ENCODE measurements at places on chromosomes 3 and 15.

GRCh38 chr3:146739203-146739671, 134.1 kb upstream of the PLSCR5 start:
- DNase-seq, result no peak

- no peak for DNase-seq
Measured at GRCh38 chr15:79832367-79833120, 64.3 kb downstream of the MTHFS start.

DNA sequence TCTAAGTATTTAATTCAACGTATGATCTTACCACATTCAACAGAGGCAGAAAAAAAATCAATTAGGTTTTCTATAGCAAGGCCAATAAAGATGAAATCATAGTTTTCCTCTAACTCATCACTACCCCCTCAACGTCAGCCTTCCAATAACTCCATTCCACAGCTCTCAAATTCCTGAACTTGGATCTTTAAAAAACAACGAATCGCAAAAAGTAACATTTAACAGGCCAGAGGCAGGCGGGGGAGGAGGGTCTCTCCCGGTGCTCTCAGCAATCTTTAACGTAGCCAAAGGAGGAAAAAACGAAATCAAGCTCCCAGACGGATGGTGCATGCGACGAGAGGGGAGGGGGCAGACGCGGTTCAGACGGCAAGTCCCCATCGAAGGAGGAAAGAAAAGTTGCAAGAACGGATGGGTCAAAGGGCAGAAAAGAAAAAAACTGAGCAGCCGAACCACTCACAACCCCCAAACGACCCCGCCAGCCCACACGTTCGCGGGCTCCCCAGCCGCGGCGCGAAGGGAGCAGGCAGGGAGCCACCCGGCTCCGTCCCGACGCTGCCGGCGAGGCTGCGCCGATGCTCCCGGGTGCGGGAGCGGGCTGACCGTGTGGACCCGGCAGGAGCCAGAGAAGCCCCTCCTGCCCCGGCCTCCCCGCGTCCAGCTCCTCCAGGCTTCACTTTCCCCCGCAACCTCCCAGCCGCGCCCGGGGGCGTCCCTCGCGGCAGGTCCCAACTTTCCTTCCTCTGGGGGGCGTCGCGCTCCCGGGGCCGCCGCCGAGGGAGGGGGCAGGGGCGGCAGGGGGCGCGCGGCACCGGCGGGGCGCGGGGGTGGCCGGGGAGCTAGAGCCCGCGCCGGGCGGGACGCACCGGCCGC, 703 bp downstream of the PEAK1 start:
- DNase-seq, result peak; percentile 22

GRCh38 chr3:118863731-118864322, 170.8 kb downstream of the IGSF11 start:
- no peak for DNase-seq

DNA sequence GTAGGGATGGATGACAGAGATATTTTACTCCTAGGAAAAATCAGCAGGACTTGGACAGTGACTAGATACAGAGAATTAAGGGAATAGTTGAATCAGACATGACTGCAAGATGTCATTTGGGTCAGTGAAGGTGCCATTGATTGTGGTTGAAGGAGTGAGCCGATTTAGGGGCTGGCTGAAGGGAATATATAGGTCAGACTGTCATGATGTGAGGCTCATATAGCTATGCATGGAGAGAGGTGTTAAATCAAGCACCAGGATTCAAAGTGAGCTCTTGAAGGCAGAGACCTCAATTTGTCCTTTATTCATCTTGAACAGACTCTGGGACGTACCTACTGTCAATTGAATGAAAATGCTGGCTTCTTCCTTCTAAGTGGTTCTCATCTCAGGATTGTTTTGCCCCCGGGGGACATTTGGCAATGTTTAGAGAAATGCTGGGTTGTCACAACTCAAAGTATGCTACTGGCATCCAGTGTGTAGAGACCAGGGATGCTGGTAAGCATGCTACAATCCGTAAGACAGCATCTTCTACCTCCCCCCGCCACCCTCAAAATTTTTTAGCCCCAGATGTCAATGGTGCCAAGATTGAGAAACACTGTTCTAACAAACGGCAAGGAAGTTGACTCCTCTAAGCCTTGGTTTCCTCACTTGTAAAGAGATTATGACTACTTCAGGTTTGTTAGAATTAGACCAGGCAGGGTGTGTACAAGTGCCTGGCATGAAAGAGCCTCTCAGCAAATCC, 7.8 kb downstream of the ATP2C1 start:
- DNase-seq, result no peak

- DNase-seq, result no peak
Measured at GRCh38 chr3:16147220-16147994, 27.1 kb upstream of the GALNT15 start.

- no peak for DNase-seq
Measured at GRCh38 chr3:103077910-103078309, 643.1 kb downstream of the ZPLD1 start.

GRCh38 chr3:138653567-138653966, 45.0 kb downstream of the FAIM start:
- DNase-seq, result no peak

- no peak for DNase-seq
Measured at GRCh38 chr3:160784853-160785252, 28.8 kb downstream of the PPM1L start.

GRCh38 chr15:57382969-57383368, 6.7 kb downstream of the CGNL1 start:
- no peak for DNase-seq

DNA sequence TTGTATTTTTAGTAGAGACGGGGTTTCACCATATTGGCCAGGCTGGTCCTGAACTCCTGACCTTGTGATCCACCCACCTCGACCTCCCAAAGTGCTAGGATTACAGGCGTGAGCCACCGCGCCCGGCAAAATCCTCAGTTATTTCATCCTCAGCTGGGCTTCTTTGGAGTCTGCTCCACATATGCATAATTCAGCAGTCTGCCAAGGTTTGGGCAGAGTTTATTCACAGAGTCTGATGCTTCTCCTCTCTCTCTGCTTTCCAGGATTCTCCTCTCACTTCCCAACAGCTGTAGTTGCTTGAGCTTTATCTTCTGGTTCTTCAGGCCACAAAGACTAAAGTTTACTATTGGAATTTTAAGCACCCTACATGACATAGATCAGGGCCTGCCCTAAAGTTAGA, 8.2 kb downstream of the ZNF106 start:
- DNase-seq, result no peak

DNA sequence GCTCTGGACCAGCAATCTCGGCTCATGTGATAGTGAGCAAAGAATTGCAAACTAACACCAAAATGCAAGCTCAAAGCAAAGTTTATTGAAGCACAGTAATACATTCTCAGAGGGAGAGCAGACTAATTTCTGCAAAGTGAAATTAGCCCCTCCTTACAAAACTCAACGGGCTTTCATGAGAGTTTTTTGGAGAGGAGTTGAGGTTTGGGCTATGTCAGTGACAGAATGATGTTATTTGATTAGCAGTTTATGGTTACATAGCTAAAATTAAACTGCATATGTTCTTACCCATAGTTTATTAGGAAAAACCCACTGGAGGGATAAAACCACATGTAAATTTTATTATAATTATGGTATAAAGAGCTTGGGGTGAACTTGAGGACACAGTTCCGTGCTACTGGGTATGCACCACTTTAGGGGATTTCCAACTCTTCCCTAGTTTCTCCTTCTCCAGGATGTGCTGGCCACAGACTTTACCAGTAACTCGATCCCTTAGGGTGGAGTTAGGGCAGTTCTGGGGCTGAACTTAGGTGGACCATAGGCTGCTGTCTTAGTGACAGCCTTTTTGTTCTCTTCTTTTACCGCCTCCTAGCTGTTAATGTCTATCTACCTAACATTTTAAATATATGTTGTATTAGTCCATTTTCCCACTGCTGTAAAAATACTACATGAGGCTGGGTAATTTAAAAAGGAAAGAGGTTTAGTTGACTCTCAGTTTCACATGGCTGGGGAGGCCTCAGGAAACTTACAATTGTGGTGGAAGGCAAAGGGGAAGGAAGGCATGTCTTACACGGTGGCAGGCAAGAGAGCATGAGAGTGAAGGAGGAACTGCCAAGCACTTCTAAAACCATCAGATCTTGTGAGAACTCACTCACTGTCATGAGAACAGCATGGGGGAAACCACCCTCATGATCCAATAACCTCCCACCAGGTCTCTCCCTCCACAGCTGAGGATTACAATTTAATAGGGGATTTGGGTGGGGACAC, 8.9 kb upstream of the AADACL2 start:
- DNase-seq, result no peak

- no peak for DNase-seq
Measured at GRCh38 chr3:50633230-50633790, 16.4 kb downstream of the MAPKAPK3 start.

- DNase-seq, result no peak
Measured at GRCh38 chr3:180196658-180197057, 159.9 kb upstream of the PEX5L start.

DNA sequence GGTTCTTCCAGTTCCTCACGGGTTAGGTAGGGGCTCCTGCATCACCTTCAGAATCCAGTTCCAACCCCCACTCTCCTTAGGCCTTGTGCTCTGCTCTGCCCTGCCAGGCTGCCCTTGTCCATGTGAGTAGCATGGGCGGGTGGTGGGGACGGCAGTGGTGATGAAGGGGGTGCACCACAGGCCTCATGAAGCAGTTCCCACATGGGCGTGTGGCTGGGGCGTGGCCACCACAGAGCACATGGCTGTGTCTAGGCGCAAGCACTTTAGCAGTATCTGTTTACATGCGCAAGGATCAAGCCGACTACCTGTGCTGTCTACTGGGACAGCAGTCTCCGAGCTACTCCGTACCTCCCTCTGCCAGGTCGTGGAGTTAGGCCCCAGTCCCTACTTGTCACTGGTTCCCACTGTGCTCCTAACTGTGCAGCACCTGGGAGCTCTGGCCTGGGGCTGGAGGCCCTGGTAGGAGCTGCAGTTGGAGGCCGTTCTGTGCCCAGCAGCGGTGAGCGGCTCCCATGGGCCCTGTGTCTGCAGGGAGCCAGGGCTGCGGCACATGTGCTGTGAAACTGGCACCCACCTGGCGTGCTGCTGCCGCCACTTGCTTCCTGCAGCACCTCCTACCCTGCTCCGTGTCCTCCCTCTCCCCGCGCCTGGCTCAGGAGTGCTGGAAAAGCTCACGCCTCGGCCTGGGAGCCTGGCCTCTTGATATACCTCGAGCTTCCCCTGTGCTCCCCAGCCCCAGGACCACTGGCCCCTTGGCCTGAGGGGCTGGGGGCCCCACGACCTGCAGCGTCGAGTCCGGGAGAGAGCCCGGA, 53.5 kb downstream of the PLXNA1 start:
- DNase-seq, result no peak

- DNase-seq, result no peak
Measured at GRCh38 chr3:90056281-90057032, 949.0 kb downstream of the EPHA3 start.

GRCh38 chr15:98755781-98756180, 107.4 kb downstream of the IGF1R start:
- DNase-seq, result no peak

DNA sequence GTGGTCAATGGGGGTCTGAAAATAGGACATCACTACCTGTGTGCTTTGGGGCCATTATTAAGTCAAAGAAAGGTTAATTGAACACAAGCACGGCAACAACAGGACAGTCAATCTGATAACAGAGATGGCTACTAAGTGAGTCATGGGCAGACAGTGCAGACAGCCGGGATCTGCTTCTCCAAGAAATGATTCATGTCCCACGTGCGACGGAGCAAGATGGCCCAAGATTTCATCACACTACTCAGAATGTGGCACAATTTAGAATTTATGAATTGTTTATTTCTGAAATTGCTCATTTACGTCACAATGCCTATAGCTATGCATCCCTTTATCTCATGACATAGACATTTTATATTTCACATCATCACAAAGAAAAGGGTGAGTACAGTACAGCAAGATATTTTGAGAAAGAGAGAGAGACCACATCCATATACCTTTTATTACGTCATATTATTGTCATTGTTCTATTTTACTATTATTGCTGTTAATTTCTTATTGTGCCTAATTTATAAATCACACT, 770.6 kb upstream of the NR2F2 start:
- DNase-seq, result no peak

- no peak for DNase-seq
Measured at GRCh38 chr3:37627951-37628620, 233.6 kb upstream of the CTDSPL start.

DNA sequence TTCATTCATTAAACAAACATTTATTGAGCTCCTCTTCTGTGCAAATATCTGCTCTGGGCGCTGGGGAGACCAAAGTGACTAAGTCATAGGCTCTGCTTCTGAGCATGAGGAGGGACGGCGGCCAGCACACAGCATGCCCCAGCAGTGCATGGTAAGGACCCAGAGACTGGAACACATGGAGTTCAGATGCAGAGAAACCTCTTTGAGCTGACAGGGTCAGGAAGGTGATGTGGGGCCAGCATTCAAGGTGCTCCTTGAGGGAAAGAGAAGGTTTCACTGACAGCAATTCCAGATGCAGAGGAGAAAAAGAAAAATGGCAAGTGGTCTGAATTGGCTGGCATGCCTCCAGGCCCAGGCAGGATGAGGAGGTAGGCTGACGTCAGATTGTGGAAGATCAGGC, 234.5 kb downstream of the UACA start:
- no peak for DNase-seq

GRCh38 chr15:80379693-80380092, 24.5 kb upstream of the ARNT2 start:
- no peak for DNase-seq

DNA sequence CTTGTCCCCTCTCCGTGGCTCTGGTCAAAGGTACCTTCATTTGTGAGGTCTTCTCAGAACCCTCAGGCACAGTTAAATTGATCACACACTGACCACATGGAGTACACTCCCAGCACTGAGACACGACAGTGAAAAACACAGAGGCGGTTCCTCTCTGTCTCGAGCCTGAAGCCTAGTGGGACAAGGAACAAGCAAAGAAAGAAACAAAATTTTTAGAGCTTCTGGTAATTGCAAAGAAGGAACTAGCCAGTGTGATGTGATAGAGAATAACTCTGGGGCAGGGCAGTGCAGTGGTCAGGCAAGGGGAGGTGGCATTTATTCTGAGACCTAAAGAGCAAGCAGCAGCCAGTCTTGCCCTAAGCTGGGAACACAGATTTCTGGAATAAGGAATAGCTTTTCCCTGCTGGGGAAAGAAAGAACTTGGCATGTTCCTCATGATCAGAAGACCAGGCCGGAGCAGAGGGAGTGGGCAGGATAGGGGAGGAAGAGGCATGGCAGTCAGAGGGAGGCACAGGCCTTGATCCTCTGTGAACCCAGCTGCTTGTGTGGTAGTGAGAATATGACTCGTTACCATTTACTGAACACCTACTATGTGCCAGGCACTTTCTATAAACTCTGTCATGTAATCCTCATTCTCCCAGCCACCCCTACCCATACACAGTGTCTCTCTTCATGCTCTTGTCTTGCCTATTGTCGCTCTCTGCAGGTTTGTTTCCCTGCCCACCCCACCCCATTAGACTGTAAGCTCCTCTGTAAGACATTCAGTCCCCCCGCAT, 262.3 kb upstream of the HES1 start:
- DNase-seq, result no peak

- no peak for DNase-seq
Measured at GRCh38 chr3:58009749-58010535, 1.7 kb downstream of the FLNB start.

GRCh38 chr15:55900019-55900418, 93.4 kb downstream of the NEDD4 start:
- no peak for DNase-seq

Data from stimulated activated CD4-positive, alpha-beta T cell treated with anti-CD3 and anti-CD28 coated beads, Interleukin-4, amount 100 ng/mL, for 48 hours (primary cell).